GM23338 (cell line): ENCODE measurements at places on chromosomes 7 and 10. TPM values are rescaled to one million over a fixed set of nuclear protein-coding genes. Genes with fewer than 3 reads are reported as not detected.

The TMEM225B gene
- polyA plus RNA-seq = 0.45 and 0.50 TPM in 2 replicates

The ITIH2 gene
- polyA plus RNA-seq = 0.10 TPM in 1 of 2 replicates, not detected in the other

The CCL24 gene
- not detected in 2 replicates for polyA plus RNA-seq

The ZNF804B gene
- polyA plus RNA-seq = not detected in 2 replicates

GRCh38 chr10:69906425-69906824, 104.7 kb downstream of the COL13A1 start:
- no peak overlapping the region for H3K27ac ChIP-seq
- peaks cover 9% of the 10 kb centered on the region for H3K4me1 ChIP-seq
- H3K36me3 ChIP-seq = no peaks in the 10 kb centered on the region

DNA sequence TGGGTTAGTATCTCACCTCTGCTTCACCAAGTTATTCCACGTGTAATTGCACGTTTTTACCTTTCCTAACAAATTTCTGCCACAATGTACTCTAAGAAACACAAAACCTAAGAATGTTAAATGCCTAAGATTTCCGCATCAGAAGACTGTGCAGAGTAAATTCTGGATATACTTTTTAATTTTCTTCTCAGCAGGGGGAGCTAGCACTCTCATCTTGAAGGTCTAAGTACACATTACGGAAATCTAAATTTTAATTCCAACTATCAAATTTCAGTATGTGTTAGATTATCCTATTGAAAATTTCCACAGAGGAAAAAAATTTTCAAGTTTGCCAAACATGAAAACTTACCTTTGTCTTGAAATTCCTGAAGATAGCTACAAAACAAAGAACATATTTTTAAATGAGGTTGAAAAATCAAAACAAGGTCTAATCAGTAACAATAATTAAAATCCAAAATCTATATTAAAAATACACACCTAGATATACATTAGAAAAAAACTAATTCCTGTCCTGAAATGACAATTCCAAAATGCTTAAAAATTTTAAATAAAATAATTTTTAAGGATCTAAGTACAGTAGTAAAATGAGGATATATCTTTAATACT, 10.5 kb downstream of the SKAP2 start:
- H3K27me3 ChIP-seq = peaks cover 65% of the 10 kb centered on the region
- no peak overlapping the region for H3K4me3 ChIP-seq
- H3K36me3 ChIP-seq = no peaks in the 10 kb centered on the region
- no peak overlapping the region for H3K27ac ChIP-seq

DNA sequence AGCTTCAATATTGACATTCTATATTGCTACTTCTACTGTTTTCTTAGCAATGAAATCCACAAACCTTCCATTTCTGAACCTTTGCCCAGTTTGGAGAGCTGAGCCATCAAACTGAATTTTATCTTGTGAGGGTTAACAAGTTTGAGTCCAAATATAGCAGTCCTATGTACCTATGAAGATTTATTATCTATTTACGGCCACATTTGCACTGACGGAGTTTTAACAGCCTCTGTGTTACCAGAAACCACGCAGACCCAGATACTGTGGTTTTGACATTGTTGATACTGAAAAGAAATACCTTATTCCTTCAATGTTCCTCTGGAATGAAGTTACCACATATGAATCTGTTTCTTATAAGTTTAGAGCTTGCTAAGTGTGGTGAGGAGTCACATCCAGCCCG, 172.6 kb downstream of the FGFR2 start:
- no peaks in the 10 kb centered on the region for H3K4me1 ChIP-seq
- H3K27ac ChIP-seq = no peak overlapping the region
- no peak for DNase-seq
- H3K36me3 ChIP-seq = no peaks in the 10 kb centered on the region
- no peaks in the 10 kb centered on the region for H3K27me3 ChIP-seq

- H3K4me1 ChIP-seq = no peaks in the 10 kb centered on the region
- no peak for DNase-seq
- no peaks in the 10 kb centered on the region for H3K36me3 ChIP-seq
- H3K4me3 ChIP-seq = no peak overlapping the region
- no peaks in the 10 kb centered on the region for H3K27me3 ChIP-seq
- H3K27ac ChIP-seq = no peak overlapping the region
Measured at GRCh38 chr10:129288999-129289584, 177.9 kb upstream of the MGMT start.

DNA sequence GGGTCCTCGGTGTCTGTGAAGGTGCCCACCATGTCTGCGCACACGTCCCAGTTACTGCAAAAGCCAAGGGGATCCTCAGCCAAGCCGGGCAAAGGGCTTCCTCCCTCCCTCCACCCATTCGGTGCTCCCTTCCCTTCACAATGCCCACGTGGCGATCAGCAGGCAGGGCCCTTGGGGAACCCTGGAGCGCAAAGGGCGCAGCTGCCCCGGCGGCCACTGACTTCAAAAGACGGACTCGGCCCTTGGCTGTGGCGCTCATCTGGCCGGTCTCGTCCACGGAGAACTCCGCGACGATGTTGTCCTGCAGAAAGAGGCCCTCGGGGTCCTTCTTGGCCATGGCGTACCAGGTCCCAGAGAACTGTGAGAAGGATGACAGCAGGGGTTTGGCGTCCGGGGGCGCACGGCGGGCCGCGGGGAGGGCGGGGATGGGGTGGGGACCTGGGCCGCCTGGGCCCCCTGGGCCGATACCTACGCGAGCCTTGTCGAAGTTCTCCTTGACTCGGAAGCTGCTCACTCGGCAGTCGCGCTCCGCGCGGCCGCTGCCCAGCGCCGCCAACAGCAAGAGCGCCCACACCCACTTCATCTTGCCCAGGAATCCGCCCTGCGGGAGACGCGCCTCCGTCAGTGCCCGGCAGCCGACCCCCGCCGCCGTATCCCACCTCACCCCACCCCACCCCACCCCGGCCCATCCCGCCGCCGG, 439 bp downstream of the RBP4 start:
- H3K4me3 ChIP-seq = peak overlapping the region; percentile 65
- peaks cover 67% of the 10 kb centered on the region for H3K27me3 ChIP-seq
- DNase-seq = peak; percentile 36
- H3K36me3 ChIP-seq = no peaks in the 10 kb centered on the region
- H3K27ac ChIP-seq = no peak overlapping the region

DNA sequence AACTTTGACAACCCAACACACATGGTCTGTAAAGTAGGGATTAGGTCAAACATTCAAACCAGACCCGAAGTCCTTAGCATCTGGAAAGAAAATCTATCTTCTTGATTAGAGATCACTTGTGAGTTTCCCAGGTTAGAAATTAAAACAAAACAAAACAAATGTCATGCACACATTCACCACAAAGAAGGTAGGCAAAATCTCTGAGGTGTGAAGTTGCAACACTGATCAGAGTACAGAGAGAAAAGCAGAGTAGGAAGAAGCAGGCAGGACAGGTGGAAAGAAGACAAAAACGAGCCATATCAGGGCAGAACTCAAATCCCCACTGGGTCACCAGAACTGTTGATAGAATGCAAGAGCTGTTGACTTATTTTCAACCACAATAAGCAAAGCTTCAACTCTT, 102.8 kb upstream of the THSD7A start:
- no peak overlapping the region for H3K4me3 ChIP-seq
- no peaks in the 10 kb centered on the region for H3K4me1 ChIP-seq
- no peak for DNase-seq
- H3K27me3 ChIP-seq = no peaks in the 10 kb centered on the region

DNA sequence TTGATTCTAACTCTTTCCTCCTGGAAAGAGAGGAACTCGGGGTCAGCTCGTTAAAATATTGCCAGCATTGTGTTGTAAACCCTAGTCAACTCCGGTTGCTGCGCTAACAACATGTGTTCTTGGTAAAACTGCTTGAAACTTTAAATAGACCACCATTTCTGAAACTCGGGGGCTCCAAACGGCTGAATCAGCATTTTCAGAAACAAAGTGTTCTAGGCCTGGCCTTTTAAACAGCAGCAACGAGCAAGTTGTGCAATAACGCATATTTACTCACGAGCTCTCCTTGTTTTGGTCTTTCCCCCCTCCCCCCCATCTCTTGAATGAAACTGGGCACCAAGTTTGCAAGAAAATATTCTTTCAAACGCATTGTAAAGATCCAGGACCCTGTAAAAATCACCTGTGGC, 9.2 kb upstream of the GRB10 start:
- peaks cover 26% of the 10 kb centered on the region for H3K27me3 ChIP-seq
- peak overlapping the region; percentile 42; the same call in 1 of the 2 replicates for H3K27ac ChIP-seq
- DNase-seq = no peak
- peak overlapping the region; percentile 84 for H3K4me3 ChIP-seq
- no peaks in the 10 kb centered on the region for H3K36me3 ChIP-seq
- H3K4me1 ChIP-seq = peaks cover 38% of the 10 kb centered on the region

GRCh38 chr10:119478111-119478802, 64.3 kb downstream of the RGS10 start:
- H3K27me3 ChIP-seq = peaks cover 41% of the 10 kb centered on the region
- no peak for DNase-seq
- no peak overlapping the region for H3K27ac ChIP-seq
- no peaks in the 10 kb centered on the region for H3K36me3 ChIP-seq
- H3K4me3 ChIP-seq = no peak overlapping the region
- H3K4me1 ChIP-seq = peaks cover 6% of the 10 kb centered on the region; the same call in 1 of the 2 replicates

DNA sequence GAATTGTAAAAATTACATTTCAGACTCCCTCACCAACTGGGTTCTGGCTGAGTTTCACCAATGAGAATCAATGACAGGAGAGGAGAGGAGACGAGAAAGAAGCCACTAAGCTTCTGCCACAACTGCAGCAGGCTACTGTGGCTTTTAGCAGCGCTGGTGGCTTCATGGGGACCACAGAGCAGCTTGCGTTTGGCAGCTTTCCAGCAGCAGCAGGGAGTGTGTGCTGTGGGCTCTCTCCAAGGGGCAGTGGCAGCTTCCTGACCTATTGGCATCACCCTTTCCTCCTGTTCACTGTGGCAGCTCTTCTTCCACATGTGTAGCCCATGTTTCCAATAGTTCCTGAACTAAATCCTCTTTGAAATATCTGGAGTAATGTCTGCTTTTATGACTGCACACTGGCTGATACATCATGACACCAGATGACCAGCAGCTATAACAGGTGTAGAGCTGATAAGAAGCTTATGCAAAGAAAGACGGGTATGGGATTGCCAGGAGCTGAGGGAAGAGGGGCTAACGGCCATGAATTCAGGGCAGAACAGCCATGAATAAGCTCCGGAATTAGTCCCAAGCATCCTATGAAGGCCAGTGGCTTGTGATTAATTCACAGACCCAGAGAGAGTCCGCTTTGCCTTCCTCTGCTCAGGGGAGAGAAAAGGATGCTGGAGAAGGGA, 46.8 kb downstream of the KCNH2 start:
- no peaks in the 10 kb centered on the region for H3K4me1 ChIP-seq
- H3K27ac ChIP-seq = no peak overlapping the region
- H3K36me3 ChIP-seq = no peaks in the 10 kb centered on the region
- H3K27me3 ChIP-seq = no peaks in the 10 kb centered on the region

DNA sequence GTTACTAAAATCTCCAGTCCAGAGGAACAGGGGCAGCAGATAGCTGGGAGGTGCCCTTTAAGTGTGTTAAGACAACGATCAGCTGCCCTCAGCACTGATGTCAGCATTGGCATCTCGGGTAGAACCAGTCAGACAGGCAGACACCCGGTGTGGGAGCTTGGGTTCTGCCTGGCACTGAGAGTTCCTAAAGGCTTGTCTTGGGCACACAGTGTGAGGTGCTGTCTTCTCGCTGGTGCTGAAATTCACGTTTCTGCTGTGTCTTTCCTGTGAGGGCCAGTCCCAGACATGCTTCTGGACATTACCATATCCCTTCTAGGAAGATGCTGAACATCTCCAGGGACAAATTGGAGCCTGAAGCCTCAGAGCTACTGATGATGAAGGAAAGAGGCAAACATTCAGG, 156.2 kb downstream of the DNAJB6 start:
- no peak overlapping the region for H3K4me3 ChIP-seq
- H3K36me3 ChIP-seq = no peaks in the 10 kb centered on the region
- H3K27ac ChIP-seq = no peak overlapping the region
- no peaks in the 10 kb centered on the region for H3K4me1 ChIP-seq
- no peak for DNase-seq
- no peaks in the 10 kb centered on the region for H3K27me3 ChIP-seq

GRCh38 chr10:4230036-4230435, 445.0 kb upstream of the KLF6 start:
- no peaks in the 10 kb centered on the region for H3K4me1 ChIP-seq
- no peak overlapping the region for H3K27ac ChIP-seq
- DNase-seq = no peak
- H3K36me3 ChIP-seq = no peaks in the 10 kb centered on the region
- H3K4me3 ChIP-seq = no peak overlapping the region

DNA sequence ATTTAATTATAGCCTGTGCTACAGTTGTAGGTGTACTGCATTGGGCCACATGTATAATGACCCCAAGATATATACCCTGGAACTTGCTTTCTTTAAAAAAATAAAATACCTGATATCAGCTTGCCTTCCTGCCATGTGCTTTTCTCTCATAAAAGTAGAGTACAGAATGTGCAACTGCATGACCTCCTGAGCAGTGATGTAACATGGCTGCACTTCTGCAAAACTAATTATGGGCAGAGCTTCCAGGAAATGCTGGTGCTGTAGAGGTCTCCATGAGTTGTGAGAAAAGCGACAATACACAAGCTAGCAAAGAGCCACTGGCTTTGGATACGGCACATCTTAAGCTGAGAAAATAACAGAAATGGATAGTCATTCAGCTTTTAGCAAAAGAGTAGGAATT, 6.5 kb upstream of the ERLIN1 start:
- no peaks in the 10 kb centered on the region for H3K4me1 ChIP-seq
- H3K4me3 ChIP-seq = no peak overlapping the region
- H3K27me3 ChIP-seq = no peaks in the 10 kb centered on the region
- H3K36me3 ChIP-seq = peaks cover 26% of the 10 kb centered on the region

DNA sequence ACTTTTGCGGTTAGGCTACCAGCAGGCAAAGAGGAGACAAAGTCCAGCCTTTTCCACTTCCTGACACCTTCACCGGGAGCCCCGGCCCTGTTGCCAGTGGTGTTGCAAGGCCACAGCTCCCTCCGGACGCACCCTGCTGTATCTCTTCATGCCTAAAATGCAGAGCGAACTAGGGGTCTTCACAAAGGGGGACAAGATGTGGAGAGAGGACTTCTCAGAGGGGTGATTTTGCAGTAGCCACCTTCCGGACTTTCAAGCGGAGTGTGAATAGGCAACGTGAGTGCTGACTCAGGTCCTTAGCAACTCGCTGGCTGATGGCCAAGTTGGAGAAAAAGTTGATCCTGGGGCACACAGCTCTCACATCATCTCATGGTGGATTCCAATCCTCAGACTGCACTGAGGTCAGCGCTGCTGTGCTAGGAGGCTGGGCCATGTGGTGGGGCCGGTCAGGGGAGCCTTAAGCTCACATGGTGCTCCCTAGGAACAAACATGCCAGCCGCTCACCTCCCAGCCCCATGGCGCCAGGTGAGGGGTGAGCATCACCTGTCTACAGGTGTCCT, 166.3 kb downstream of the LCOR start:
- H3K27ac ChIP-seq = no peak overlapping the region
- H3K36me3 ChIP-seq = no peaks in the 10 kb centered on the region
- H3K27me3 ChIP-seq = no peaks in the 10 kb centered on the region
- no peaks in the 10 kb centered on the region for H3K4me1 ChIP-seq
- DNase-seq = no peak

- H3K27ac ChIP-seq = no peak overlapping the region; the same call in 1 of the 2 replicates
- peaks cover 3% of the 10 kb centered on the region; the same call in 1 of the 2 replicates for H3K4me1 ChIP-seq
Measured at GRCh38 chr10:102615361-102615760, 28.9 kb upstream of the TRIM8 start.

- peaks cover 32% of the 10 kb centered on the region for H3K27me3 ChIP-seq
- no peaks in the 10 kb centered on the region for H3K36me3 ChIP-seq
- DNase-seq = no peak
- peak overlapping the region; percentile 64 for H3K4me3 ChIP-seq
Measured at GRCh38 chr10:102245932-102246251, 560 bp downstream of the GBF1 start.
